AG04450 (cell line): ENCODE measurements at places on chromosomes 2 and 18.

DNA sequence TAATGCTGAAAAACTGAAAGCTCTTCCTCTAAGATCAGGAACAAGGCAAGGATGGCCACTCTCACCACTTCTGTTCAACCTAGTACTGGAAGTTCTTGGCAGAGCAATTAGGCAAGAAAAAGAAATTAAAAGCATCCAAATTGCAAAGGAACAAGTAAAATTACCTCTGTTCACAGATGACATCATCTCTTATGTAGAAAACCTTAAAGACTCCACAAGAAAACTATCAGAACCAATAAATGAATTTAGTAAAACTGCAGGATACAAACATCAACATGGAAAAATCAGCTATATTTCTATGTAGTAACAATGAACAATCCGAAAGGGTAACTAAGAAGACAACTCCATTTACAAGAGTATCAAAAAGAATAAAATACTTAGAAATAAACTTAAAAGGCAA is 112.2 kb downstream of the CHN1 start:
- DNase-seq: no peak

DNA sequence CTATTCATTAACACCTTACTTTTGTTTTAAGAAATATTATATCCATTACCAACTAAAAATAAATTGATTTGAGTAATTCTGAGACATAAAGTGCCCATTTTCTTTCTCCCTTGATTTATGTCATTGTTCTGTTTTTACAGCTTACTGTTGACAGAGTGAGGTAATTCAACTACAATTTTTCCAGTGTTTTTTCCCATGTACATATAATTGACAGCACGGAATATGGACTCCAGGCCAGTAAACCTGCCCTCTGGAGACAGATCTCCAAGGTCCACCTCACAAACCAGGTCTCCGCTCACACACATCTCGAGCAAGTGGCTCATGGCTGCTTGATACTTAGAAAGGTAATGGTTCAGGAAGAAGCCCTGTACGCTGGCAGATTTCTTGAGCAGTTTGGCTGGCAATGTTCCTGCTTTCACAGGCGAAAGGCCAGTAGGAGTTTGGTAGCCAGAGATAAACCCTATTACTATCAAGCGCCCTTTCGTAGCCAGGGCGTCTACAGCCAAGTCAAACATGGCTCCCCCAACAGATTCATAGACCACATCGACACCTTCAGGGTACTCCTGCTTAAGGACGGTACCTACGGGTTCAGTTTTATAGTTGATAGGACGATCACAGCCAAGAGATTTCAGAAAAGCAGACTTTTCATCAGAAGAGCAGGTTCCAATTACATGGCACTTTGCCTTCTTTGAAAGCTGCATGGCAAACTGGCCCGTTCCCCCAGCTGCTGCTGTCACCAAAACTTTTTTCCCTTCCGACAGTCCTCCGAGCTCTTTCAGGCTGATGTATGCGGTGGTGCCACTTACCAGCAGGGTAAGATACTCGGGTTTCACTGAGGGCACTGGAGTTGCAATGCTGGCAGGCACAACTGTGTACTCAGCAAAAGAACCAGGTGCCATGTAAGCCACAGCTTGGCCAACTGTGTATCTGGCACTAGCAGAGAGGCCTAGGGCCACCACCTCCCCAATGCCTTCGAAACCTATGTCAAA is 7.4 kb downstream of the PTGR3 start:
- DNase-seq: no peak

- DNase-seq: no peak
Measured at GRCh38 chr2:70012887-70013286, 51.5 kb upstream of the ASPRV1 start.

- DNase-seq: no peak
Measured at GRCh38 chr2:121017396-121017795, 267.6 kb downstream of the TFCP2L1 start.

DNA sequence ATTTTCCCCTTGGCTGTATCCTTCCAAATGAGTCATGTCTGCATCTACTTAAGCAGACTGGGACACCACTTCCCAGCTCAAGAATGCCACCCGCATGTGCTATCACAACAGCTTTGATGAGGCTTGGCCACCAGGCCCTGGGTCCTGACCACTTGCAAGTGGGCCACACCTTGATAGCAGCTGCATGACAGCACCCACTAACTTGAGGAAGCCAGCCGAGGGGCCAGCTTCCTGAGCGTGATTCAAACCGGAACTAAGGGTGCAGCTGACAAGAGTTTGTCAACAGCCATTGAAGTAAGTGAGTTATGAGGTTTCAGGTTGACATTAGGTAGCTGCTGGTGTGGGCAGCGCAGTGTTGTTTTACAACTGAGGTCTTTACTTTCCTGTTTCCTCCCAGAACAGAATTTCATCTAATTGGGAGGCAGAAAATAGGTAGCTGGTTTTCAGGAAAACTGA is 54.4 kb downstream of the EPHA4 start:
- no peak for DNase-seq

DNA sequence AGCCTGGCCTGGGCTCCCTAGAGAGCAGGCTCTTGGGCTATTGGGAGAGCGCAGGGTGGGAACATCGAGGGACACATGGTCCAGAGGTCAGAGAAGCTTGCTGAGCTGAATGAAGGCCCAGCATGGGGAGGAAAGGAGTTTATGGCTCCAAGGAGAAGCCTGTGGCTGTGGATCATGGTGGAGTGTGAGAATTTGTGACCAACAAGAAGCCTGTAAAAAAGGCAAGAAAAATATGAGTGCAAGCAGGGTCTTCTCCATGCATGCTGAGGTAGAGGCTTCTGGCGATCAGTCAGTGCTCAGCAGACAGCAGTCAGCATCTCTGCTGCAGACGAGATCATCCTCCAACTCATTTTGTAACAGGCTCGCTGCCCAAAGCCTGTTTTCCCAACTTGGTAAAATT is 1.3 kb upstream of the SCYGR3 start:
- DNase-seq: no peak

DNA sequence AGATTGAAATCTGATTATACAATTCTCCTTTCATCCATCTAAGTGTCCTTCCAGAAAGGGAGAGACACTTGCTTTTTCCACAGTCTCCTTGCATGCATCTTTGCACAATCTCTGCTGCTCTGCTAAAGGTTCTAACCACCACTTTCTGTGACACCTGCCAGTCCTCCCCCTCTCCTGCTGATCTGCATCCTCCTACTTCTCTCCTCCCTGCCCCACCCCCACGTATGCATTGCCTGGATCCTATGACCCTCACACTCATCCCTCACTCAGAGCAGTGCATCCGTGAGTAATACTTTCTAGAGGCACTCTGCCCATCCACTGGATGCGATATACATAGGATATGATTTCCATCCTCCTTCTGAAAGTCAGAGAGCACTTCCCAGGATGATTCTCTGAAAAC is 27.7 kb upstream of the TRAPPC8 start:
- no peak for DNase-seq

- no peak for DNase-seq
Measured at GRCh38 chr2:188527141-188527540, 235.5 kb downstream of the GULP1 start.

DNA sequence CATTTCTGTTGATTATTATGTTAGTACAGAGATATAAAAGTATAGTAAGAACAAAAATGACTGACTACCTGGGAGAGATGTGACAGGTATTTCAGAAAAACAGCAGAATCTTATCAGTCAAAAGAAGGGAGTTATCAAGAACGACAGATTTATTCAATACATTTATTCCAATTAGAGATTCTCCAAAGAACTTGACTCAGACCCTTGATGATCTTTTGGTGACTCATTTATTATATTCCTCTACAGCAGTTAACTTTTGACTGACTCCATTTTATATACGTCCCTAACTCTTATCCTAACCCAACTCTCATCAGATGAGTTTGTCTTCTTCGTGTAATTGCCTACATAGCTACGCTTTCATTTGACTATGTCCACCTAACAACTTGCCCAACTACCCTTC is 91.1 kb downstream of the C2orf74 start:
- no peak for DNase-seq

GRCh38 chr2:143623231-143623908 is 494.2 kb downstream of the ARHGAP15 start:
- DNase-seq: no peak

GRCh38 chr2:127591221-127591923 is 54.6 kb upstream of the GPR17 start:
- peak; percentile 16 for DNase-seq

DNA sequence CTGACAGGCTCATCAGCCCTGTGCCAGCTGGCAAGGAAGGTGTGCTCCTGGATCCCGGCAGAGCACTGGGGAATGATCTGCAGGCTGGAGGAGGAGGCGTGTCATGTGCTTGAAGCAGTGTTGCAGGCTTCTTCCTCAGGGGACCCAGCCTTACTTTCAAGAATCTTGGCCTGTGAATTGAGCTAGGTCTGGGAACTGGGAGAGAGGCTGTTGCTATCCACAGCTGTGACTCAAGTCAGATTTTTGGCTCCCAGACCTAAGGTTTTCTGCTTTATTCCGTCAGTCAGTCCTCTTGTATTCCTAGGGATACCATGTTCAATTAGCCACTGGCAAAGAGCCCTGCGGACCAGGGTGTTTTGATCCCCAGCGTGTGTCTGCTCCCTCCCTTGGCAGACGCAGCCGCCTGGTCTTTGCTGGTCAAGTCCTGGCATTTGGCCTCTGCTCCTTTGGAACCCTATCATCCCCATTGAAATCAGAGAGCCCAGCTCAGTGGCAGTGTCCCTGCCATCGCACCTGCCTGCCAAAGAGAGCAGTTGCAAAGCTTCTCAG is 32.4 kb downstream of the ASB1 start:
- DNase-seq: no peak

GRCh38 chr18:63262369-63263335 is 56.9 kb downstream of the BCL2 start:
- no peak for DNase-seq

GRCh38 chr2:241742320-241742939 is 8.0 kb downstream of the D2HGDH start:
- no peak for DNase-seq

- DNase-seq: no peak
Measured at GRCh38 chr2:217732992-217733391, 269.8 kb downstream of the TNS1 start.

DNA sequence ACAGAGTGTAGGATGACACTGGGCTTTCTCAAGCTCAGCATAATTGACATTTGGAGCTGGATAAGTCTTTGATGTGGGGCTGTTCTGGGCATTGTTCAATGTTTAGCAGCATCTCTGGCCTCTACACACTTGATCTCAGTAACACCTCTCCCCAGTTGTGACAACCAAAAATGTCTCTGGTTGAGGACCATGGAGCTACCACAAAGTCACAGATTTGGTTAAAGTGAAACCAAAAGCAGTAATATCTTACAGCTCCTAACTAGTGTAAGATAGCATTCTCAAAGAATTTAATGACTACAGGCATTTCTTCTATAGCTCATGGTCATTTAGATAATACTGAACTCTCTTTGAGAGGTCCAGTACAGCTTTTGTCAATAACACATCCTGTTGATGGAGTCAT is 23.4 kb upstream of the PAX3 start:
- DNase-seq: no peak

DNA sequence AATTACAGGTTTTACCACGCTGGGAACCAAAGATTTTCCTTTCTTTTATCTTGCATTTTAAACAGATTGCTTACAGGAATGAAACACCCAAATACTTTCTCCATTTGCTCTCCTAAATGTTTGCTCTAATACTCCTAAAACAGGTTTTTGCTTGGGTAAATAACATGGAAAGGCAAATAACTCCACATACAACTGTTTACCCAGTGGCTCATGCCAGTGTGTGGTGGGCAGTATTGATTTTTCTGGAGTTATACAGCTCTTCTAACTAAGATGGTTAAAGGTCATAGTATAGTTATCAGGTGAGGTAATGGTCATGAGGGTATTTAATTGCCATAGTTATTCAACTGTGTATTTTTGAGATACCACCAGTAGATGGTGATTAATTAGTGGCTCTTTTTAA is 61.2 kb upstream of the RAB27B start:
- DNase-seq: no peak

DNA sequence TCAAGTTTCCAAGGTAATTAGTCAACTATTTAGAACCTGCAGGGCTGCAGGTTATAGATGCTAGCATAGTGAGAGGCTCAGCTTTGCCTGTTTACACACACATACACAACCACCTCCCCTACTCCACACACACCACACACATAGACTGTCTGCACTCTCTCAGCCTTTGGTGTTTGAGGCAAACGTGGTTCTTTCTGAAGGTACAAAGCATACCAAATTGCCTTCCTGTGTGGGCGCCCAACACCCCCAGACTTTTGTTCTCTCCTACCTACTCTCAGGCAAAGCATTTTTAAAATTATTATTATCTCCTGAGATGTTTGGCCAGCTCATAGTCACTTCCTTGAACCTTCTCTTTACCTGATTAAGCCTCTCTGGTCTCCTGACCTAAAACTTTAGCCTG is 44.9 kb downstream of the MYO3B start:
- DNase-seq: no peak

DNA sequence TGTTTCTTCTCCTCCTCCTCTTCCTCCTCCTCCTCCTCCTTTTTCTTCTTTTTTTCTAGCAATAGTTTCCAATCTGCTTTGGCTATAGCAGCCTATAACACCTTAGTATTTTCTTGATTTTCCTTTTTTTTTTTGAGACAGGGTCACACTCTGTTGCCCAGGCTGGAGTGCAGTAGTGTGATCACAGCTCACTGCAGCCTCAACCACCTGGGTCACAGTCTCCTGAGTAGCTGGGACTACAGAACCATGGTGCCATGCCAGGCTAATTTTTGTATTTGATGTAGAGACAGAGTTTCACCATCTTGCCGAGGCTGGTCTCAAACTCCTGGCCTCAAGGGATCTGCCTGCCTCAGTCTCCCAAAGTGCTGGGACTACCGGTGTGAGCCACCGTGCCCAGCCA is 10.7 kb upstream of the THNSL2 start:
- no peak for DNase-seq

GRCh38 chr2:200786826-200787225 is 24.9 kb upstream of the BZW1 start:
- DNase-seq: peak; percentile 27

- no peak for DNase-seq
Measured at GRCh38 chr18:53153800-53154199, 813.8 kb downstream of the DCC start.

GRCh38 chr2:202278944-202279343 is 13.4 kb downstream of the NOP58 start:
- DNase-seq: no peak

GRCh38 chr18:64886995-64887394 is 738.1 kb upstream of the LINC00305 start:
- no peak for DNase-seq

DNA sequence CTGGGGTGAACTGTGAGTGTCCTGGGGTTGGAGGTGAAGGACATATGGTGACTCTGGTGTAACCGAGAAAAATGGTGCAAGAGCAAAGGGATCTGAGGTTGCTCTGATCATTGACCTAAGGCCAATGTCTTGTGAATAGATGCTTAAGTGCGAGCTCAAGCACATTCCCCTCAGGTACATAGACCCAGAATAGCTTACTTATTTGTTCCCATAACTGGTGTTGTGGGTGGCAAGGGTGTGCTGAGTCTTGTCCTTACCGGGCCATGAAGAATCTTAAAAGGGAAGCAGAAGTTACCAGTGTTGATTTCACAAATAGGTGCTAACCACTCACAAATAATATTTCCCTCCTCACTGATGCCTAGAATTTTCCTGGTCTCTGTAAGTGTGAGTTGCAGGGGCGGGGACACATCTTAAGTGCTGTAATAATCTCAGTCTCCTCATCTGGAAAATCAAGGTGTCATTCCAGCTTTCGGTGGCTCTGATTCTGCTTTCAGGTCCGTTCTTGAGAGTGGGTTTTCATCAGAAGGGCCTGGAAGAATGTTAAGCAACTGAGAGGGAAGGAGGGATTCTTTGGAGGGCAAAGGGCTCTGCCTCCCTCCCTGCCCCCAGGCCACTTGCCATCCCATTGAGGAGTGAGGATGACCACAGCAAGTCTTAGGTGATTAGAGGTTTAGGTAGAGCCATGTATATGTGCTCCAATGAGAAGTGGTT is 54.9 kb downstream of the LIPG start:
- DNase-seq: no peak
